Caco-2 (cell line): ENCODE measurements at places on chromosomes 5 and 9.

DNA sequence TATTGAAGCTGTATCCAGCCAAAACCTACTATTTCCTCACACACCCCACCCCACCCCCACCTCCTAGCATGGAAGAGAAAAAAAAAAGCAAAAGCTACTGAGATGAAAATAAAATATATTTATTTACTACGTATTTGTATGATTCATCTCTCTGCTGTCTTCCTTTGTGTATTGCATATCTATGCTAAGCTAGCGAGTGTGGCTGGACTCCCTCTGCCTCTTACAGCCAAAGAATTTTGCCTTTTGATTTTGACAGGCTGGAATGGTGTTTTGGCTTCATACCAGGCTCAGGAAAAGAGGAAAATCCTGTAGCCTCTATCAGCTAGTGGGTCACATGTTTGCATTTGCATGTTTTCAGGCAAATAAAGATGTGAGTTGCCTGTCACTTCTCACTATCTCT, 2.2 kb downstream of the ABLIM3 start:
- no peak for DNase-seq

DNA sequence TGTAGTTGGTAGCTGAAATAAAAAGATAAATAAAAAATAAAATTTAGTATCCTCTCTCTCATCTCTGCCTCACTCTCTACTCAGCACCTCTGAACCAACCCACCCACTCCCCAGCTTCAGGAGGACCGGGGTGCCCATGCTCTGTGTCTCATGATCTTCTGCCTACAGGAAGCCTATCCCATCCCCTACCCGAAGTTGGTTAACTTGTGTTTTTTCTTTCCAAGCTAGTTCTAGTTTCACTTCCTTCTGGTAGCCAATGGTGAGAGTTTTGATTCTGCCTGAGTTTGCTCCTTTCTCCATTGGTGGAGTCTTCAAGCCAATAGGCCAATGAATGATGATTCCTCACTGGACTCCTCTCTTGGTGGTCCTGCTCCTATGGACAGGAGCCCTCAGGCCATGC, 32.1 kb downstream of the SNX24 start:
- no peak for DNase-seq

DNA sequence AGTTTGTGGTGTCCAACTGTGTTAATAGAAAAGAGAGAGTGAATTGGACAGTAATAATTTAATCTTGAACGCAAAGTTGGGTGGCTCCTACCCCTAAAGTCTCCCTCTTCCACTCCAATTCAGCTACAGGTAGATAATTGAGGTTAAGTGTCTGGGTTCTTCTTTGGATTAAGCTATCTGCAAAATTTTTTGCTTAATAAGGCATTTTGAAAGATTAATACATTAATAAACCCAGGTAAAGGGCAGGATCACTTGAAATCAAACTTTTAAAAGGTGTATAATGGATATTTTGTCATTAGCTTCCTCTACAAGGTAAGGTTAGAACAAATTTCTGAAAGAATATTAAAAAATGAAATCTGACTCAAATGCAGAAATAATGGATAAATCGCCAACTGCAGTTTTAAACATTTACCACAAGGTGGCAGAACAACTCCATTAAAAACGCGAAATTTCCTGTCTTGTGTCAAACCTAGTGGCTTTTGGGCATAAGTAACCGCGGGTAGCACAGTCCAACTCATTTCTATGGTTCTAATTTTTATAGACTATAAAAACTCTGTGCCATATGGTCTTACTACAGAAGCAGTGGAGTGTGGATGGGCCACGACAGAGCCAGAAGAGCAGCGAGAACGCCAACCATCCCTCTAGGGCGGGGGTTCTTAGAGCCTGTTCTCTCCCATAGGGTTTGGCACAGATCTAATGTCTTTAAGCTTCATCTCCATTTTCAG, 276.5 kb downstream of the ARHGEF28 start:
- no peak for DNase-seq

GRCh38 chr9:135443797-135444425, 35.7 kb upstream of the PPP1R26 start:
- DNase-seq, result no peak

DNA sequence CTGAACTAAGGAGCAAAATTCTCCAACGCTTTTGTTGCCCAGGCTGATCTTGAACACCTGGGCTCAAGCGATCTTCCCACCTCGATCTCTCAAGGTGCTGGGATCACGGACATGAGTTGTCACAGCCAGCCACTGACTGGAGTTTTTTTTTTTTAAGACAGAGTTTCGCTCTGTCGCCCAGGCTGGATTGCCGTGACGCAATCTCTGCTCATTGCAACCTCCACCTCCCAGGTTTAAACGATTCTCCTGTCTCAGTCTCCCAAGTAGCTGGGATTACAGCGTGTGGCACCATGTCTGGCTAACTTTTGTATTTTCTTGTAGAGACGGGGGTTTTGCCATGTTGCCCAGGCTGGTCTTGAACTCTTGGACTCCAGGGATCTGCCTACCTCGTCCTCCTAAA, 58.2 kb downstream of the EHMT1 start:
- no peak for DNase-seq

DNA sequence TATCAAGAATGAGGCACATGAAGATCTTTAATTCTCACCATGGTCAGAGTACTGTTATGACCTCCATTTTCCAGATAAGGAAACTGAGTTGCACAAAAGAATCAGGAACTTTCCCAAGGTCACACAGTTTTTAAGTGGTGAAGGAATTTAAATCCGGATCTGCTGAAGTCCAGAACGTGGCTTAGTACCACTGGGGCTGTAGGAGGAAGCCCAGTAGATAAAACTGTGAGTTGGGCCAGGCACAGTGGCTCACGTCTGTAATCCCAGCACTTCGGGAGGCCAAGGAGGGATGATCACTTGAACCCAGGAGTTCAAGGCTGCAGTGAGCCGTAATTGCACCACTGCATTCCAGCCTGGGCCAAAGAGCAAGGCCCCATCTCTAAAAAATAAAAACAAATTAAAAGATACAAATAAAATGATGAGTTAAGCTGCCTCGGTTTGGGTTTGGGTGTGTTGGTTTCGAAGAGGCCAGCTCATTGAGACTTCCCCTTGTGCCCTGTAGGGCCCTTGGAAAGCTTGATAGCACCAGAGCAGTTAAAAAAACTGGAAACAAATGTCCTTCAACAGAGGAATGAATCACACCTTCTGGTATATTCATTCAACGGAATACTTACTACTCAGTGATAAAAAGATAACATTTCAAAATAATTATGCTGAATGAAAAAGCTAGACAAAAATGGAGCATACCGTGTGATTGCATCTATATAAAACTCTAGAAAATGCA, 20.1 kb downstream of the ATOX1 start:
- DNase-seq, result no peak

DNA sequence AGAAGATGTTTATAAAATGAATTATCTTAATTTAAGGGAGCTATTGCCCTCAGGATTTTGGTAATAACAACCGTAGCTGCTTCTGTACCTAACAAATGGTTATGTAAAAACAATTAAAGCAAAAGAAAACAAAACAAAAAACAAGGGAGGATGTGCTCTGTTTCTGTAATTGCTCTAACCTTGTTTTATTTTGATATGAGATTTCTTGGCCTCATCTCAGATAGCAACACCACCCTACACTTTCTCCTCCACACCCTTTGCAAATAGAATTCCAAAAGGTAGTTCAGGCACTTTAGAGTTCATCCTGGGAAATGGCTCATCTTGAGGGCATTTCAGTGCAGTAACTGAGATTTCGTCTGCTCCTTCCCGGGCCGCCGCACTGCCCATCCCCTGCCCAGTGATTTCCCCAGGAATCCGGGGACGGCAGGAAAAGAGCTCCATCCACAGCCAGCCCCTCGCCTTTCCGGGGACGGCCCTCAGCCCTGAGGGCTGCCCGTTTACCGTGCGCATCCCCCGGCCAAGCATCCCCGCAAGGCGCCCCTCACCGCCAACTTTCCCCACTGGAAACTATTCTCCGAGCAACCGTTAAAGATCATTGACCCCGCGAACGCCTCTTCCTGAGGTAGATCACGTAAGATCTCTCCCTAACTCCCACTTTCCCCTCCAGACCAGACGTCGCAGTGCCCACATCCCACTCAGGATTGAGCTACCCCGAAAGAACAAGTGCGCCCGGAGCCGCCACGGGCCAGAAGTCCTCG, 1.2 kb downstream of the FNBP1 start:
- peak; percentile 23 for DNase-seq
